Posterior vena cava (tissue), 2 donors: ENCODE measurements at places on chromosomes 5 and 9. TPM values are rescaled to one million over a fixed set of nuclear protein-coding genes. Genes with fewer than 3 reads are reported as not detected.

GRCh38 chr5:6820851-6821479, 107.7 kb downstream of the TENT4A start:
- no peak for DNase-seq

DNA sequence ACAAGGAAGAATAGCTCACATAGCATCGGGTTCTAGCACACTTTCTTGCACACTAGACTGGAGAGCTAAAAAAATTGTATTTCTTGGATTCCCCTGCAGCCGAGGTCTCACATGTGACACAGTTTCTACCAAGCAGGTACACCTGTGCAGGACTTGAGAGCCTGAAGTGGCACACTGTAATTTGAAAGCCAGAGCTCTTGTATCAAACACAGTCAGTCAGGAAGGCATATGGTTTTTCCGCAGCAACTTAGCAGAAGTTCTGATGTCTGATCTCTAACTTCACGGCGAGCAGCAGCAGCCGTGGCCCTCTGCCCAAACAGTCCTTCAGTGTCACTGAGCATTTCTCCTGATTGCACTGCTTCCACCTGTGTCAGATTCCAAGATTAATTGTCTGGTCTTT, 25.5 kb downstream of the TMEM245 start:
- DNase-seq, result no peak

DNA sequence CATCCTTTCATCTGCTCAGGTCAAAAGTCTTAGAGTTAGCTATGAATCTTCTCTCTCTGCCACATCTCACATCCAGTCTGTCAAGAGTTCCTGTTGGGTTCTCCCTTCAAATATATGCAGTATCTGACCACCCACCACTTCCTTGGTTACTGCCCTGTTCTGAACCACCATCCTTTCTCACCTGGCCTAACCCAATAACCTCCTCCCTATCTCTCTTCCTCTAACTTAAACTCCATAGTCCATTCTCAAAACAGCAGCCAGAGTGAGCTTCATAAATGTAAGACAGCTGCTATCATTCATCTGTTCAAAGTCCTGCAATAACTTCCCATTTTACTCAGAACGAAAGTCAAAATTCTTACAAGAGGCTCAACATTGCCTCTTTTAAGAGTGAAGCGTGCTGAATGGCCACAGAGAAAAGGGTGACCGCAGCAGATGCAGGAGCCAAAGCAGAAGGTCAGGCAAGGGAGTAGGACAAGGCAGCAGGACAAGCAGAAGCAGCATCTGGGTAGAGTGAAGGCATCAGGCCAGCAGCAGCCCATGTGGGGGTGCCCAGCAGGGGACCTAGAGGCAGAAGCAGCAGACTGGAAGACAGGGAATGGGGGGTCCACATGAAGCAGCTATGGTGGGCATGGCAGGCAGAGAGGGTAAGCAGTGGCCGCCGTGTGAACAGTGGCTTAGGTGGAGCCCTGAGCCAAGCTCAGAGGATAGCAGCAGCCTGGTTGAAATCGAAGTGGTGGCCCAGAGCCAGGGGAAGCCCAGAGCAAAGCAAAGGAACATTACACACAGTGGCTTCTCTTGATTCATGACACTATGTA, 39.3 kb upstream of the CDC42SE2 start:
- DNase-seq, result no peak

Gene HAPLN1
- total RNA-seq, result 0.14 TPM

- DNase-seq, result no peak
Observed at GRCh38 chr5:12204761-12205160, 300.5 kb upstream of the CTNND2 start.

- no peak for DNase-seq
Observed at GRCh38 chr9:79154806-79155205, 417.0 kb upstream of the TLE4 start.

DNA sequence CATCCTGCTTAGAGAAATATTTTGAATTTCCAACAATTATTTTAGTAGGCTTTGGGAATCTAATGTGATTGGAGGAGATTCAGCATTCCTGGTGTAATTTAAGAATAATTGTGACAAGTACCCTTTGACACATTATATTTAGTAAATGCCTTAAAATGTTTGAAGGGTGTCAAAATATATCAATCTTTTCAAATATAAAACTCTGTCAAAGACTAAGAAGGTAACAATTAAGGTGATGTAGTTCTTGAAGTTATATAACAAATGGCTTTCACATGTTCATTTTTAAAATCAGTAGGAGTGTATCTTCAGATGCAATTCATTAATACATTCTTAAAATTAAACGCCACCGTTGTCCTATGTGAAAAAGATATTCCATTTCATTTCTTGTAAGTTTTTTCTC, 1977.1 kb upstream of the CDH9 start:
- DNase-seq, result no peak

GRCh38 chr5:131947445-131947844, 2.0 kb upstream of the MEIKIN start:
- DNase-seq, result no peak

Gene DYNC2I2
- 19.4 TPM for total RNA-seq

- no peak for DNase-seq
Observed at GRCh38 chr5:39256477-39257235, 37.3 kb upstream of the FYB1 start.

Gene OR1L6
- not detected for total RNA-seq

Gene RECK
- 20.1 TPM for total RNA-seq

DNA sequence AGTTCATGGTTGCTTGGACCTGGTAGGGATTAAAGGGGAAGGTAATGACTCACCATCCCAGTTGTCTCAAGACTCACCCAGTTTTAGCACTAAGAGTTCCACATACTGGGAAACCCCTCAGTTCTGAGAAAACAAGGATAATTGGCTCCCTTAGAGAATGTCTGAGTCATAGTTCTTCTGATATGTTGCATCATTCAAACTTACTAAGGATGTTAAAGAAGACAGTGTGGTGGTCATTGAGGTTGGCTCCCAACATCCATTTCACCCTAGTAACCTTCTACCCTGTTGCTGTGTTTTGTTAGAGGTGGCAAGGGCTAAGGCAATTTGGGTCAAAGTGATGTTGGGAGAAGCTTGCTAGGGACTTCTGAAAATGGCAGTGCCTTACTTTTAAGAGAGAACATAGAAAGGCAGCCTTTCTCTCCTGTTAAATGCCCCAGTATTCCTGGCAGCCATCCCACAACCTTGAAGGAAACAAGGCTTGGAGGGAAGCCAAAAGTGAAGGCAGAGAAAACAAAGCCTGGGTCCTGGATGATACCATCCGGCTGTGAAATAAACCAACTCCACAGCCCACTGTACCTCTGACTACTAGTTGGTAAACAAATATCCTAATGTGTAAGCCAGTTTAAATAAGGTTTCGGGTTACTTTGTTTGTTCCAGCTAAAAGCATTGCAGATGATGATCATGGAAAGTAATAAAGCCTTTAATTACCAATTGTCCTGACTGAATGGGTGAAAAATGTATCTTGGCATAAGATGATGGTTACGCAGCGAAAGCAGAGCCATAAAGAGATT, 80.4 kb upstream of the ADAMTSL1 start:
- no peak for DNase-seq

- no peak for DNase-seq
Observed at GRCh38 chr5:173321886-173322285, 6.3 kb downstream of the STC2 start.

Gene GRIN3A
- 0.14 TPM for total RNA-seq

DNA sequence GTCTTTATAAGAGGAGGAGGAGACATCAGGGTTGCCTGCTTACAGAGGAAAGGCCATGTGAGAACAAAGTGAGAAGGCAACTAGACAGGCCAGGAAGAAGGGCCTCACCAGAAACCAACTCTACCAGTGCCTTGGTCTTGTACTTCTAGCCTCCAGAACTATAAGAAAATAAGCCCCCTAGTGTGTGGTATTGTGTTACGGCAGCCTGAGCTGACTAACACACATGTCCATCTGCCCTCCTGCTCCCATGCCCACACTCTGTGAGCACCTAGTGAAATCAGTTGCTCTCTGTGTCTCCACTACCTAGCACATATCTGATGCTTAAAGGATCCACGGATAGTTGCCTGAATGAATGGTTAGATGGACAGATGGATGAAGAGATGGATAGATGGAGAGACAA, 6.9 kb downstream of the AK3 start:
- no peak for DNase-seq

GRCh38 chr5:74685979-74686631, 1.1 kb downstream of the HEXB start:
- DNase-seq, result no peak

Gene TBC1D9B
- 85.0 TPM for total RNA-seq

Gene CMYA5
- 2.6 TPM for total RNA-seq

Gene PTGR1
- 20.3 TPM for total RNA-seq

DNA sequence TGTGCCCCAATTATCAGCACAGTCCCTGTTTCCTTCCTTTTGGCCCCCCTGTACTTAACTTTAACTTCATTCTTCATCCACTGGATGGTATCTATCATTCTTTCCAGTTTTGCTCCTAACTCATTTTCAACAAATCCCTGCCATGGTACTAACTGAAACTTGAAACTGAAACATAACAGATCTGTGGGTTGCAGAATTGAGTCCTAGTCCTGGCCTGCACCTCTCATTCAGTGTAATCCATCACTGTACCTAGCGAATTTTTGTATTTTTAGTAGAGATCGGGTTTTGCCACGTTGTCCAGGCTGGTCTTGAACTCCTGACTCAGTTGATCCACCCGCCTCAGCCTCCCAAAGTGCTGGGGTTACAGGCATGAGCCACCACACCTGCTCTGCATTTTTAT, 15.3 kb upstream of the PIK3R1 start:
- DNase-seq, result no peak

Gene RNF44
- total RNA-seq, result 16.2 TPM

- no peak for DNase-seq
Observed at GRCh38 chr9:86794391-86795046, 152.8 kb downstream of the GAS1 start.

DNA sequence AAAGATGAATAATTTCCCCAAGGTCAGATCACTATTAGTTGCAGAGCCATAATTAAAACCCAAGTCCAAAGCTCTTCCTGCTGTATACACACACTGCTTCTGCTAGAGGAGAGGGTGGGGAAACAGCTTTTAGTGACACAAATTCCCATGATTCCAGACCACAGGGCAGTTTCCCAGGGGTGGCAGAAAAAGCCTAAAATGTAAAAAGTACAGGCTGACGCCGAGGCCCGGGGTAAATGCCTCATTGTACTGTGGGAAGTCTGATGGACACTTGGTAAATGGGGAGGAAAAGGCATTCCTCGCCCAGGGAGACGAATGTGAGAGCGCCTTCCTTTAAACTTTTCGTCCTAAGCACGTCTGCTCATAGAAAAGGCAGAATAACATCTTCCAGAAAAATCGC, 65.7 kb downstream of the DENND1A start:
- DNase-seq, result no peak

DNA sequence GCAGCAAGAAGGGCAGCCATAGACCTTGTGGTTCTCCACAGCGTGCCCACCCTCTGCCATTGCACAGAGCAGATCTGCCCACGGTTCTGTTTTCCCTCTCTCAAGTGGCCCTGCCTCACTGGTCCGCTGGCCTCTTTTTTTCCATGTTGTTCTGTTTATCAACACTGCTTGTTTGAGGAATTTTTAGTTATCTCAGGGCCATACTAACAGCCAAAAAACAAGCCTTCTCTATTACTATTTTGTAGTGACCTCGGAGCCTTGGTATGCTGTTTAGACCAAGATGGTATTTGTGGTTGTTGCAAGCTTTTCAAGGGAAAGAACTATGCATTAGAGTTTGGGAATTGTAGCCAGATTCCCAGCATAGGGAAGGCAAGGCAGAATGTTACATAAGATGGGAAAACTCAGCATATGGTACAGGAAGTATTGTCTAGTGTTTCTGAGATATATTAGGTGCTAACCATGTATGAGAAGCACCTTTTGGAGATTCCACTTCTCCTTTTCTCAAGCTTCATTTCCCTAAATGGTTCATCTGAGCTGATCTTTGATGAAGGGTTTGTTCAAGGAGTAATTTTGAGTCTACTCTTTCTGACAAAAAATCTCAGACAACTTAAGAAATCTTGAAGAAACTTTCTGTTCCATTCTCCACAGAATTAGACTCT, 54.3 kb downstream of the NUP214 start:
- DNase-seq, result no peak

DNA sequence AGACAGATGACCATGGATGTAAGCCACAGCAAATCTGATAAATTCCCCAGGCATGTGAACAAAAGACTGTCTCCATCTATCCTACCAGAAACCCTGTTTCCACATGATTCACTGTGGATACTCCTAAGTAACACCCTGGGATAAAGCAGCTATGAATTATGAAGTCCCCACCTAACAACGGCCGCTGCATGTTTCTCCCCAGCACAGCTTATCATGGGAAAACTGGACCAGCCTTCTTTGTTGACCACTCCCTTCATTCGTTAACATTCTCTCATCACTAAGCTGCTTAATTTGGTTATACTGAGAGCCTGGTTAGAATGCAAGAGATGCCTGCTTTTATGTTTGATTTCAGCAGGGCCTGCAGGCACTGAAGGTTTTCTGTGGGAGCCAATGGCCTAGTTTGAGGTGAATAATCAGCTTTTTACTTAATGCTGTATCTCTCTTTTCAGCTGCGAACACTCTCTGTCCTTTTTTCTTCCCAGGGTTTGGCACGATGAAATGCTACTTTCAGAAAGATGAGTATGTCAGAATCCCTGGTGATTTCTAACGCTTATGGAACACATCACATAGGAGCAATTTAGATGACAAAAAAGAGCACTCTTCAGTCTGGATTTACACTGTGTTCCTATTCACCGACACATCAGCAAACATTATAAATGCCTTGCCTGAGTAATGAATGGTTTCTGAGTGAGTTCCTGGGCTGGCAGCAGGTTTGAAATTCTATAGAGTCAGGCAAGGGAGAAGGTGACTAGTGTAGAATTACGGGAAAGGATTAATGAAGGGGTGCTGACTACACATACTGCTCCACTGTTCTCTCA, 318.4 kb upstream of the ZNF608 start:
- no peak for DNase-seq

GRCh38 chr9:122991370-122991830, 42.1 kb upstream of the GPR21 start:
- DNase-seq, result no peak

Gene PCDHGB1
- total RNA-seq, result 2.6 TPM

Gene TIMD4
- 0.42 TPM for total RNA-seq

Gene IFNA21
- total RNA-seq, result not detected

Gene LIFR
- total RNA-seq, result 80.4 TPM

- no peak for DNase-seq
Observed at GRCh38 chr5:145983446-145983845, 47.1 kb downstream of the SH3RF2 start.

- no peak for DNase-seq
Observed at GRCh38 chr5:103108086-103108485, 11.9 kb downstream of the GIN1 start.

Gene CDX1
- total RNA-seq, result 0.28 TPM

Gene IFNB1
- not detected for total RNA-seq

- no peak for DNase-seq
Observed at GRCh38 chr5:138180183-138180782, 1.4 kb downstream of the KIF20A start.
